Stimulated activated CD8-positive, alpha-beta memory T cell treated with anti-CD3 and anti-CD28 coated beads, Interleukin-15, amount 100 ng/mL, for 24 hours (primary cell): ENCODE measurements at places on chromosomes 5 and 9.

DNA sequence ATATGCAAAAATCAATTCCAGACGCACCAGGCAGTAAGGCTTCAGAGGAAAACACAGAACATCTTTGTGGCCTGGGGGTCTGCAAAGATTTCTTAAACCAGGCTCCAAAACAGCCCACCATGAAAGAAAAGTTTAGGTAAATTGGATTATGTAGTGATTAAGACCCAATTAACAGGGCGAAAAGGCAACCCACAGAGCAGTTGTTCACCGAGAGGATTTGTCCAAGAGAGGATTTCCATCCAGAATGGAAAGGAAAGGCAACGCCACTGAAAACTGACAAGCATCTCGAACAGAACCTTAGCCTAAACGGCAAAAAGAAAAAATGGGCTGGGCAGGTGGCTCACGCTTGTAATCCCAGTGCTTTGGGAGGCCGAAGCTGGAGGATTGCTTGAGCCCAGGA lies 37.4 kb downstream of the GLT6D1 start:
- no peak for DNase-seq

DNA sequence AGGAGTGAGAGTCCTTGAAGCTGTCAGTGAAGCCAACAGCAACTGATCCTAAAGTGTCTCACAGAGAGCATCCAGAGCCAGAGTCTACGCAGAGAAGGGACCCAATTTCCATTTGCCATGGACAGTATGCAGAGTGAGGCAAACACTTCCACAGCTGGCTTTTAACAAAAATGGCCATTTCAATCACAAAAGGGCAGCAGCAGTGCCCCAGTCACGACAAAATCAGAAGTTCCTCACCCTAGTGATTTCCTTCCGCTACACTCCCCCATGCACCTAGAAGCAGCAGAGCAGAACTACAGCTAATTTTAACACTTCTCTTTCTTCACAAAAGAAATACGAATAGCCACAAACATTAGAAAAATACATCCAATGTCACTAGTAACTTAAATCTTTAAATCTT lies 27.9 kb downstream of the FBXW11 start:
- no peak for DNase-seq

DNA sequence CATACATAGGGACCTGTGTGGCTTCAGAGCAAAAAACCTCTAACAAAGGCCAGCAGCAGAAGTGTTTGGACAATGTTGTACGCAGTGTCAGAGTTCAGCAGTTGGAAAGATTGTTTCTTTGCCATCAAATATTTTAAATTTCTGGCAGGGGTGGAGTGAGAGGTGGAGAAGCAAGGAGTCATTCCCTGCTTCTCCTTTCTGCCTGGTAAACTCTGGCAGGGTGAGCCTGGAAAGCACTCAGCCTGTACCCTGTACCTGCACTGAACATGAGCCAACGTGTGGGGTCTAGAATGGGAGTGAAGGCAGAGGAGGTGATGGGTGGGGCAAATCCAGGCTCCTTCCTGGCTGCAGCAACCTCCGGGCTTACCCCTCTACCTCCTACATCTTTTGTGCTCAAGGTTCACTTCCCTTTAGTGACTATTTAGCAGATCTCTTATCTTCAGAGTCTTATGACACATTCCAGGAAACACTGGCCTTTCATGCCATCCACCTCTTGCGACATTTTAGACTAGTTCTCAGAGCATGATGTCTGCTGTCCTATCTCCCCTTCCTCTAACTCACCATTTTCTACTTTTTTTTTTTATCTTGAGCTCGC lies 445.0 kb upstream of the PIK3R1 start:
- no peak for DNase-seq

DNA sequence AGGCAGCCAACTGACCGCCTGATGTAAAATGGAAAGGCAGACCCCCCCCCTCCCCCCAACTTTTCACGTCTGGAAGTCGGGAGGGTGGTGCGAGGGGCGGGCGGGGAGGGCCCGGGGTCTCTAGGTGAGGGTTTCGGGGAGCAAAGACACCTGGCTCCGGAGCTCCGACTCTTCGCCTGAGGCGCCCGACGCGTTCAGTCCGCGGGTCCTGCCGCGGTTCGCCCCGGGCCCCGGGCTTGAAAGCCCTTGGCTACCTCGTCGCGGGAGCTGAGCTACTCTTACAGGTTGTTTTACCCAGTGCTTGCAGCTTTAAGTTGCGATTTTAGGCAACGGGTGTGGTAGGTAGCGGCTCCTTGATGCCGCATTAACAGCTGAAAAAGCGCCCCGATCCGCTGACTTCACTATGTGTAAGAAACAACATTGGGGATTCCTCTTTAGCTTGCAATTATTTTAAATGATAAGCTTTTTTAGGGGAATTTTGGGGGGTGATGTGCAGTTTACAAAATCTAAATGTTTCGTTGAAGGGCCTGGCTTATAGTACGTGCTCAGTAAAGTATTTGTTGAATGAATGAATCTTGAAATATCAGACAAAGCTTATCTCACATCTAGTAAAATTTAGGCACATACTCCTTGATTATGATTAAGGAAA lies 722 bp downstream of the CDC42SE2 start:
- no peak for DNase-seq

DNA sequence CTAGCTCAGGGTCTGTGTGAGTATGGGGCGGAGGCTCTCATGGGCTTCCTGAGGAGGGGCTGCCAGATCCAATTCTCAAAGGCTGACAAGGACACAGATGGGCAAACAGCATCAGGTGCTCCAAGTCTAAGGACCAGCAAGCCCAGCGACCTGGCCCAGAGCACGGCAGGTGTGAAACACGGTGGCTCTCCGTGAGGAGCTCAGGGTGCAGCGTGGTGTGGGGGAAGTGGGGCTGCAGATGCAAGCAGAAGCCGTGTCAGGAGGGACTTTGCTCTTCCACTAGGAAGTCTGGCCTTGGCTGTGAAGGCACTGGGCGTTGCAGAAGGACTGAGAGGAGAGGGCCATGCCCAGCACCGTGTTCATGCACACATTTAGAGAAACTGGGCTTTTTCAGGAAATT lies 420.0 kb downstream of the GADD45G start:
- no peak for DNase-seq

GRCh38 chr5:79002374-79002773 lies 17.3 kb upstream of the ARSB start:
- DNase-seq = no peak
